ENCODE measurements at places on chromosomes 7 and 10.

- no peak for DNase-seq
Observed at GRCh38 chr10:70744617-70745143, 40.5 kb downstream of the TBATA start.

GRCh38 chr7:121012919-121013318 is 24.4 kb downstream of the CPED1 start:
- DNase-seq = no peak

- DNase-seq = no peak
Observed at GRCh38 chr10:105398202-105398601, 757.1 kb downstream of the SORCS3 start.

GRCh38 chr7:30177965-30178364 is 43.2 kb downstream of the MTURN start:
- DNase-seq = no peak

GRCh38 chr7:130401578-130401977 is 21.3 kb downstream of the CPA1 start:
- DNase-seq = no peak

DNA sequence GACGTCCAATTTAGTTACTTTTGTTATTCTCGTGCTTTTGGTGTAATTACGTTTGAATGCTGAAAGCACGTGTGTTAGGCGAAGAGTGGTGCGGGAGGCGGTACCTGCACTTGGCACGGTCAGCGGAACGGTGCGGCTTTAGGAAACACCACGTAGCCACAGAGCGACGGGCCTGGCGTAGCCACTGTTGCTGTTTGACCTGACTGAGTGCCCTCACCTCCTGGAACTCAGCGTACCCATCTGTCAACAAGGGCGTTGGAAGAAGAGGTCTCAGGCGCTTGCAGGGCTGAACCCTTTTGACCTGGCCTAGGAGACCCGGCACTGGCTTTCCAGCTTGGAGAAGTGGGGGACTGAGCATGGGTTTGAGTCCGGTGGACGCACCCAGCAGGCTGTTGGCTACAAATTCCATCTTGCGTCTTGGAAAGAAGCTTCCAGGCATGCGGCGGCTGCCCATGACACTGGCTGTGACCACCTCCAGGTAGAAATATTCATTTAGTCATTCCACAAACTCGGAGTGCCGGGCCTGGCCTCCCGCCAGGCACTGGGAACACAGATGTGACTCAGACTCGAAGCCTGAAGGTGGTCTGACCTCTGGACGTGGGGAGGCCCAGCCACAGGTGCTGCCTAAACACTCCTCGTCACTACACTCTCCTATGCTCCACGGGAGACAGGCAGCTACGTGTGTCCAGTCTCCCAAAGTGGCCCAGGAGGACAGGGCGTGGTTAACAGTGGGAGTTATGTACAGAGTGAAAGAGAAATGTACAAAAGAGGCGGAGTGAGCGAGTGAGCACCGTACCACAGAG is 22.2 kb downstream of the FAM20C start:
- DNase-seq = no peak

- DNase-seq = no peak
Observed at GRCh38 chr7:155997431-155998327, 185.4 kb upstream of the SHH start.

DNA sequence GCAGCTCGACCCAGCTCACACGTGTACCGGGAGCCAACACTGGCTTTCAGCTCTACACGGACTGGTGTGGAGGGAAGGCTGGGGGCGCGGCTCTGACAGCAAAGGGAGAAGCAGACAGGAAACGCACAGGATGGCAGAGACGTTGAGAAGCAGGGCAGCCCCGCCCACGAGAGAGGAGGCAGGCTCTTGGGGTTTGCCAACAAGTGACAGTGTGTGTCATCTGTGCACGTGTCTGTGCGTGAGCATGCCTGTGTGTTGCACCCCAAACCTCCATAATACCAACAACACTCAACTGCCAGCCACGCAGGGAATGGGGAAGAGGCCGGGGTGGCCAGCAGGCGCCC is 64.4 kb upstream of the PDGFA start:
- DNase-seq = peak; percentile 76
